ENCODE measurements at places on chromosomes 2 and 18.

DNA sequence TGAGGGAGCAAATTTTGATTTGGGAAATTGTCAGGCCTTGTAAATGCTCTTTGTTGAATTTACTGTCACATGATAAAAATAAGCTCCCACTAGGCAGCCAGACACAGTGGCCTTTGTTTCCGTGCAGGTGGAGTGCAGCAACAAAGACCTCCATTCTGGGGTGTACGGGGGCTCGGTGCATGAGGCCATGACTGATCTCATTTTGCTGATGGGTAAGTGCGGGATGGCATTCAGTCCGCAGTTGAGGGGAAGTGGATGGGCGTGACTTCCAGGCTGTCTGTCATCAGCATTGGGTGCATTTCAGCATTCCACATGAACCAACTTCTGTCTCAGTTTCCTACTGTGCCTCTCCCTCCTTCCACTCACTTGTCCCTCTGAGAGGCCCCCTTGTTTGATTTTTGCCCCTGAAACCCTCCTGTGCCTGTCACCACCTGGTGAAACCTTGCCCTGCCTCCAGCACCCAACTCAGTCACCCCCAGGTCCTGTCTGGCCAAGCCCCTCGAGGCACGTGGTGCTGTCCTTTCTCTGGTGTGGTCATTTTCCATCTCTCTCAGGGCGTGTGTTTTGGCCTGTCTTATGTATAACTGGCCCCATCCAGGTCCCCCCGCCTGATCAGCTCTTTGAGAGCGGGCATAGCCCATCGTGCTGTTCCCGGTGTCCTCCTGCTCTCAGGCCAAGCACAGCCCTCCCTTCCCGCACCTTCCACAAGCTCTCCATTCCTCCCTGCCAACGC, 16.3 kb downstream of the CNDP2 start:
- DNase-seq = no peak

GRCh38 chr18:48018851-48019250, 88.4 kb upstream of the SMAD2 start:
- DNase-seq = no peak

GRCh38 chr18:48581206-48581605, 42.4 kb downstream of the CTIF start:
- DNase-seq = no peak

DNA sequence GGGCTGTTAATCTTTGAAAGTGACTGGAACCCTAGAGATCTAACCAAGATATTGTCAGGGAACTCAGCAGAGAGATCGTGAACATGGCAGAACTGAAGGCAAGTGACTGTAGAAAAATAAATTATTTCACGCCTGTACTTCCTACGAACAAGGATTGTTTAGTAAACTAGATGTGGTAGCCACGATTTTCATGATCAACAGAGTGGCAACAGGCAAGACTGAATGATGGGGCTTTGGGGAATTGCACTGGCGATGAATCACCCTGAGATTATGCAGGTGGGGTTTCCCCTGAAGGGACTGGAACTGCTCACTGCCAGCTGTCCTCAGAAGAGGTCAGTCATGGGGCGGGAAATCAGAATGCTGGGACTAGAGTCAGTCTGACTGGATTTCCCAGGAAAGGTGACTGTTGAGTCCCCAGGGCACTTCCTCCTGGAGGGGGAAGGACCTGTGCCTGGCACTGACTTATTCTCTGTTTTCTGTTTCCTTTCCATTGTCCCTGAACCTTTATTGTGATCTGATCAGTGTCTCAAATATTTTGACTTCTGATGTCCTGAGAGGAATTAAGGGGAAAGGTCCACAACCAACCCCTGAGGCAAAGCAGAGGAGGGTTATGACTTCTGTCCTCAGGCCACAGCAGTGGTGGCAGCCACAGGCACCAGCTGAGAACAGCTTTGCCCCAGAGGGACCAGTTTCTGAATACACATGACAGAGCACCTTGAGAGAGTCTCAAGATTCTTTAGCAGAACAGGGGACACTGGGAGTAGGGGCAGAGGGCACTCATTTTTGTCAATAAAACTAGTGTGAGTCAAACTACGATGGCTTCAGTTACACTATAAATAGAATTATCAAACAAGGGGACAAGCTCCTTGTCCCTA, 70.0 kb downstream of the NAB1 start:
- peak; percentile 3 for DNase-seq

DNA sequence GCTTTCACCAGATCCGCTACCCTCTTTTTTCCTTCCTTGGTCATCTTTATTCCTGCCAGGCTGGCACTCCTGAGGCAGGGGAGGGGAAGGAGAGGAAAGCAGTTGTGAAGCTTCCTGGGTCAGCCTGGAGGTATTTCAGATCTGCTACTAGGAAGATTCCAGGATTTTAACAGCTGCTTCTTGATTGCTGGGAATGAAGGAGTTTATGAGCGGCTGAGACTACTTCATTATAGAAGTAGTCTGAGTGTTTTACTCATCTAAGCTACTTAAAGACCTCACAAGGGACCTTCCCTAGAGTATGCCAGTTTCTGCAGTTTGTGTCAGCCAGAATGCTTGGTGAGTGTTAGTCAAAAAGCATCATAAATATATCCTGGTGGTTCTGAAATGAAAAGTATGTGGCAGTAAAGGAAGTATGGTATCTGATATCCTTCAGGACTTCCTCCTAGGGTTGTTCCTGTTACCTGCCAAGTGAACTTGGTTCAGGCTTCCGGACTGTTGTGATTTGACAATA, 1.9 kb downstream of the TANC1 start:
- no peak for DNase-seq

GRCh38 chr18:35362531-35362930, 14.6 kb downstream of the ZNF396 start:
- no peak for DNase-seq

Measured in AG09309 (cell line).